ENCODE measurements at places on chromosomes 2 and 18.
A peak's percentile ranks its signal among the peaks of the same experiment; 100 is the strongest.

GRCh38 chr2:228839421-228839876 is 431.6 kb downstream of the PID1 start:
- no peak for DNase-seq

DNA sequence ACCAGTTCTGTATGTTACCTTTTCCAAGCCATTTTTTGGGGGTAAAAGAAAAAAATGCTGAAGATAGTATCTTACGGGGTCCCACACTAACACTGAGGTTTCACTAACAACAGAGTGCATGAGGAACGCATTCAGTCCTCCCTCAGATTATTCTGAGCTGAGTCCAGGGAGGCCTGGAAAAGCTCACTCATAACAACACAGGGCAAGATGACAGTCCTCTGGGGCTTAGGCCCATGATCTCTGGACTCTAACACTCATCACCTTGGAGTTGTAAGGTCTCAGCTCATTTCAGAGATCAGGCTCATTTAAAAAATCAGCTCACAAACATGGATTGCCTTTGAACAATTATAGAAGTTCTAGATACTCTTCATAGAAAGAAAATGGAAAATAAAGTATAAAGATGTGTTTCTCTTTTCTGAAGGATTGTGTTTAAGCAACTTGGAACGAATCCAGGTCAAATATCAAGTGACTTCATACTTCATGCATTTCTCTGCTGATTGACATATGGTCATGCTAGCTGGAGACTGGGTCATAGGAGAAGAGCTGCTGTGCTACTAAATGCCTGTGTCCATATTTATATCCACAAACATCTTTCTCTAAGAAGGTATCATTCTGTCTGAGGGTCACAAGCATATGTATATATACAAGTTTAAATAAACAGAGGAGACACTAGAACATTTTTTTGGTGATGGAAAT is 265.8 kb downstream of the ALK start:
- no peak for DNase-seq

GRCh38 chr2:158575051-158575635 is 118.4 kb downstream of the PKP4 start:
- DNase-seq, result no peak

- DNase-seq, result no peak
These were observed 148.1 kb downstream of the MBP start for GRCh38 chr18:76984193-76985155.

GRCh38 chr2:241739651-241740050 is 5.2 kb downstream of the D2HGDH start:
- DNase-seq, result no peak

GRCh38 chr18:8957731-8958130 is 144.8 kb upstream of the NDUFV2 start:
- no peak for DNase-seq

GRCh38 chr2:234425639-234426603 is 71.0 kb downstream of the ARL4C start:
- DNase-seq, result peak; percentile 66

DNA sequence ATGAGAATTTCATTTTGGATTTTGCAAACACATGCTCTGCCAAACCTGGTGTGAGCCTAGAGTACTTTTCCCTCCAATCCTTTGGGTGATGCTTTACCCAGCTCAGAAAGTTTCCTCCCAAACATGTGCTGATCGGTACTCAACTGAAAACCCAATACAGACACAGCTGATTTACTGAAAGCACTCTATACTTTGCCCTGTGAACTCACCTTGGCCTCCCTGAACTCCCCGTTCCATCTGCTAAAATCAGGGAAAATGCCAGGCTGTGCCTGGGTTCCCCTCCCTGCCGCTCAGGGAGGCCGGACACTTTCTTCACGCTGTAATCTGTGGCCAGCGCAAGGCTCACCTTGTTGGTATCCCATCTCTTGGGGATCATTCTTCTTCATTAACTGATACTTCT is 391.2 kb downstream of the CBLN2 start:
- no peak for DNase-seq

DNA sequence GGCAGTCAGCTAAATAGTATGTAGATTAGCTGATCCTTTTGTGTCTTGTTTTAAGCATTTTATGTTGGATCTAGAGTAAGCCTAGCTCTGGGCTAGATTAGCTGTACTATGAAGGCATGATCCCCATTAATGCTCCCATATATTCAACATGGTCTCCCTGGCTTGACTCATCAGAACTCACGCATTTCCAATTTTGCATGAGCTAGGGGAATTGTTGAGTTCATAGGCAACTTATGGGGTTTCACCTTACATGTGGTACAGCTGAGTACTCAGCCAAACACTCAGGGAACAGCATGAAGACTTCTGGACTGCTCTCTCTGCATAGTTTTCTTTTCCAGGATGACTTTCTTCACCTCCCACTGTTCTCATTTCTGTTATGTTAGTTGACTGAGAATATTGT is 248.2 kb downstream of the TMX3 start:
- no peak for DNase-seq

- DNase-seq, result no peak
These were observed 17.4 kb downstream of the LDLRAD4 start for GRCh38 chr18:13235981-13236380.

GRCh38 chr2:140586379-140586778 is 1544.4 kb downstream of the LRP1B start:
- DNase-seq, result no peak

GRCh38 chr2:225137971-225138370 is 95.7 kb upstream of the DOCK10 start:
- no peak for DNase-seq

DNA sequence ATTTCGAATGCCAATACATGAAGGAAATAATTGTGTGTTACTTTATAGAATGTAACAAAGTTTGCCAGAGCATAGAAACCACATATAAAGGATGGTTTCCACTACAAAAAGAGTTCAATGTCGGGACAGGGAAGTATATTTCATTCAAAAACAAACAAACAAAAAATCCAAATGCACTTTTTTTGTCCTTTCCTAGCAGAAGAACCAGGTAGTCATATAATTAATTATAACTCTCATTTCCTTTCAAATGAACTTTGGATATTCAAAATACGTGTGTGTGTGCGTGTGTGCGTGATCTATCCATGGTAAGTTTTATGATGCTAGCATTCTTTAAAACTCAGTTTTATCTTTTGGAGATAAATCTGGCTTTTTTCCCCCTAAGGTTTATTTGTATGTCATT is 8.3 kb downstream of the FN1 start:
- no peak for DNase-seq

- DNase-seq, result no peak
These were observed 41.4 kb upstream of the SMAD7 start for GRCh38 chr18:48992133-48992532.

DNA sequence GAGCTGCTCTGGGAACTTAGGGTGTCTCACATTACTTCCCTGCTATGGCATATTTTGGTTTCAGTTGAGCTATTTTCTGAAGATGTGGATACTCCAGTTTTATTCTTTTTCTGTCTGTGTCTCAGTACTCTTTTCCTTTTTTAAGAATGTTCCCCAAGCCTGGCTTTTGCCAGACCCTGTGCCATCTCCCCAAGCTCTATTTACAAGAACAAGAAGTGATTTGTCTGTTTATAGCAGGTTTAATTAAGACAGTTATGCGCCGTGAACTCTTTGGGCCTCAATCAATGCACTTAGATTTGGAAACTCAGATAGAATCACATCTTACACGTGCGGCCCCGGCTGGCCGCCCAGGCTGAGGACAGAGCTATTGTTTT is 8.9 kb upstream of the SATB2 start:
- DNase-seq, result no peak

DNA sequence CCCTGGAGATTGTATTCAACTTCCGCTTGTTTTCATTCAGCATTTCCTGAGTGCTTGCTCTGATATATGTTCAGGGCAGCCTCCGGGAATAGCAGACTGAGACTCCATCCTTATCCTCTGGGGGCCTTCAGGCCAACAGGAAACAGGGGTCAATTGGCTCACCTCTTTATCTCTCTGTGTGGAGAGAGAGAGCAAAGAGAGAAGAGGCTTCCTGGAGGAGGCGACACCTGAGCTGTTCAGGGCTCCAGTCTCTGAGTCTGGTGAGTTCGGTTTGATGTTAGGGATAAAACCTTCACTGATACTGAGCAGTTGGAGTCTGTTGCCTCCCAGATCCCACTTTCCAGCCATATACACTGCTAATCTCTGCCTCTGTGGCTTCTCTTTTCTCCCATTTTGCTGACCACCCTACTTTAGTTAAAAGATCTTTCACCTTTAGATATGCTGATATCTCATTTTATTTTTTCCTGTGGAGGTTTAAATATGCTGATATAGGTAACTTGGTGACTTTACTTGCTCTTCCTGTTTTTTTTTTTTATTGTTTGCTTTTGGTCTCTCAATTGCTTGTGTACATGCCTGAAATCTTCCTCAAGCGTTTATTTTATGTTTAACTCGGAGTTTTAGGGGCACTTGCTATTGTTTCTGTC is 56.9 kb downstream of the KCNS3 start:
- DNase-seq, result no peak

DNA sequence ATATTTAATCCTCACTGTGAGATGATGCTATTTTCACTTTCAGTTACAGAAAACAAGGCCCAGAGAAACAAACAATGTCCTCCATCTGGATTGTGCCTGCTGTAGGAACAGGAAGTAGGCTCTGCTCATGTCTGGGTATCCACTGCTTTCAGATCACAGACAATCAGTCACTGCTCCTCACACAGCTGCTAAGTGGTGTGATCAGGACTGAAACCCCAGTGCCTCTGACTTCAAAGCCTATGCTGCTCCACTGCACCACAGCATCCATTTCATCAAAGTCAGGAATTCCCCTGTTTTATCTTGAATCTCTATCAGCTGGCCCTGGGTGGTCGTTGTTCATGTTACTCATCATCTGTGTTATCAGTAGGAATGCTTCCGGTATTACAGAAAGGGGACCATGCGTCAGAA is 303.8 kb upstream of the TRIB2 start:
- no peak for DNase-seq

DNA sequence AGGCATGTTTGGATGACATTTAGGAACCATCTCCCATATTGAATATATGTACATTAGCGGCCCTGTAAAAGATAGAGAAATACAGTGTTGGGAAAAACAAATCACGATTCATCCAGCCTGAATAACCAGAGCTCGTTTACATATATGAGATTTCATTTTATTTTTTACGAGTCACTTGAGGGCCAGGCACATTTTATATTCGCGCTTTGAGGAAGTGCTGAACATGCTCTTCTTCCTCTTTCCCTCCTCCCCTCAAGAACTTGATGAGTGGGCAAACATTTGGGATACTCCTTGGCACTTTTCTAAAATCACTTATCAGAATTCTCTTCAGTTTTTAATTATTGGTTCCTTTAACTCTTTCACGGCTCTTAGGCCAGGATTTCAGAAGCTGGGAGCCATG is 268.0 kb upstream of the TANK start:
- no peak for DNase-seq

DNA sequence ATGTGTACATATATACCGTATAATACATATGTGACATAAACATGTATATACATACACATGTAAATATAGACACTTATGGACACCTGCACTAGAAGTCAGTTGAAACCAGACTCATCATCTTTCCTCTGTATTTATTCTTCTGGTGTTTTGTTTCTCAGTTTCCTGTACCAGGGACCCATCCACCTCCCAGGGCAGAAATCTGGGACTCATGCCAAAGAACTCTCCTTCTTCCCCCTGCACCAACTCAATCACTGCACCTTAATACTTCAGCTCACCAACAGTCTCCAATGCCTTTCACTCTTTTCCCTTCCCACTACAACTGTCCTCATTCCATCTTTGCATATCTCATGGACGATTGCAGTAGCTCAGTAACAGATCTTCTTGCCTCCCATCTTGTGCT is 428.0 kb downstream of the FBXO15 start:
- no peak for DNase-seq

- DNase-seq, result no peak
These were observed 40.3 kb downstream of the SRBD1 start for GRCh38 chr2:45570671-45571334.

Data from T-helper 9 cell (primary cell).